ENCODE measurements at places on chromosomes 6 and 20. TPM values are rescaled to one million over a fixed set of nuclear protein-coding genes. Genes with fewer than 3 reads are reported as not detected.

TAGAP gene
- total RNA-seq, result not detected

DNAJC5 gene
- 38.6 TPM for total RNA-seq

MCHR2 gene
- total RNA-seq, result not detected

SLC22A7 gene
- total RNA-seq, result not detected

FERMT1 gene
- total RNA-seq, result not detected

PSORS1C2 gene
- not detected for total RNA-seq

DNA sequence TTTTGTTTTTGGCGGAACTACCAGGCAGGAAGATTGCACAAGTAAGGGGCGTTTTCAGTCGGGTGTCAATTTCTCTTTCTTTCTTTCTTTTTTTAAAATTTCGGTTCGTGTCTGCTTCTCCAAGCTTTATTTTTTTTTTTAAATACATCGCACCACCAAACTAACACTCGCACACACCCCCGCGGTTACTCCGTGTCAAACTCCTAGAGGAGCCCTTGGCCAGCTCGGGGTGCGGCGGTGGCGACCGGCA is 338 bp downstream of the UTRN start:
- no peak for DNase-seq

DNA sequence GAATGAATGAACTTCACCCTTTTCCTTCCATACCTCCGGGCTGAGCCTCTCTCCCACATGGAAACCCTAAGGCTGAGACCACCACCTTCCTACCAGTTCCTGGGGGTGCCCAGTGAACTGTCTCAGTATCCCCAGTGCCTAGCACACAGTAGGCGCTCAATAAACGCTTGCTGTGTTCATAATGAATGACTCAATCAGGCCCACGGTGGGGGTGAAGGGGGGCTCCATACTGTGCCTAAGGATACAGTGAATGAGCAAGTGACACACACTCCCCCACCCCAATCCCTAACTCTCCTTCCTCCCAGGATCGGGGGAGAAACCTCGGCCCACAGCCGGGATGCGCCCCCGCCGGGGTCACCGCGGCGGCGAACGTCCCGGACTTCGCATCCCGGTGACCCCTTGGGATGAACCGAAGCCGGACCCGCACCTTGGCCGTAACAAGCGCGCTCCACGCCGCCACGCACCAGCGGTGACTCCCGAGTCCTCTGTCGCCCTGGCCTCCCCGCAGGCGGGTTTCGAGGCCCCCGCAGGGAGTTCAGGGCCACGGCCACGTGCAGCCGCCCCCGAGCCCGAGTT is 592 bp downstream of the KCNG1 start:
- DNase-seq, result no peak

DNA sequence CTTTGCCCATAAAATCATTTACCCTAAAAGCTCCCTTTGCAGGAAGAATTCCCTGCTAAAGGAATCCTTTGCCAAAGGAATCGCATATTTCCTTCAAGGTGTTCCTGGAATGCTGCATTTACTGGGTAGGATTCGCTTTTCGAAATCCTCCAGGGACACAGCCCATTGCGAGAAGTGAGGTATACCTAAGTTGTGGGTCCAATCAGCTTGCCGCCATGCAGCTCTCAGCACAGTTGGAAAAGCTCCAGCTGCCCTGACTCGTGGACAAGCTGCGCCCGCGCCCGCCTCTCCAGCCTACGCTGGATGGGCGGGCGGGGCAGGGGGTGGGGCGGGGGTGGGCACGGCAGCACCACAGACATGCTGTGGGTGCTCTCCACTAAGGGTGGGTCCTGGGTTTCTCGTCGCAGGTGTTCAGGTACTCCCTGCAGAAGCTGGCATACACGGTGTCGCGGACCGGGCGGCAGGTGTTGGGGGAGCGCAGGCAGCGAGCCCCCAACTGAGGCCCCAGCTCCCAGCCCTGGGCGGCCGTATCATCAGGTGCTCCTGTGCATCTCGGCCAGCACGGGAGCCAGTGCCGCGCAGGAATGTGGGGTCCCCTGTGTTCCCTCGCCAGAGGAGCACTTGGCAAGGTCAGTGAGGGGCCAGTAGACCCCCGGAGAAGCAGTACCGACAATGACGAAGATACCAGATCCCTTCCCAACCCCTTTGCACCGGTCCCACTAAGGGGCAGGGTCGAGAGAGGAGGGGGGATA is 1.4 kb downstream of the NNAT start:
- peak; percentile 70 for DNase-seq

- DNase-seq, result no peak
Observed at GRCh38 chr20:35360033-35360432, 51.7 kb downstream of the UQCC1 start.

- DNase-seq, result no peak
Observed at GRCh38 chr6:156396068-156396771, 381.0 kb upstream of the ARID1B start.

DNA sequence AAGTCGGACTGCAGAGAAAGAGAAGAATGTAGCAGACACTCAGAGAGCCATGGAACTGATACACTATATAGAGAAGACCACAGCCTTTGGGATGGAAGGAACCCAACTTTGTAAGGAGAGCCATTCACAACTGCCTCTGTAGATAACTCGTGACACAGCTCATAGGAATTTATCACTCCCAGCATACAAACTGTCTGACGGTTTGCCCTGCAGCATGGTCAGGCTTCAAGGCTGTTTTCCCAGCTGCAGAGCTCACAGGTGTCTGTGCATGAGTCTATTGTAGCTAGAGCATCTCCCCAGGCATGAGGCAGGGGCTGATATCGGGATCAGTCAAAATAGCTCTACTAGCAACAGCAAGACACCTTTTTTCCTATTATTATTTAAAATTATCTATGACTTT is 130.5 kb upstream of the DTNBP1 start:
- no peak for DNase-seq

DNA sequence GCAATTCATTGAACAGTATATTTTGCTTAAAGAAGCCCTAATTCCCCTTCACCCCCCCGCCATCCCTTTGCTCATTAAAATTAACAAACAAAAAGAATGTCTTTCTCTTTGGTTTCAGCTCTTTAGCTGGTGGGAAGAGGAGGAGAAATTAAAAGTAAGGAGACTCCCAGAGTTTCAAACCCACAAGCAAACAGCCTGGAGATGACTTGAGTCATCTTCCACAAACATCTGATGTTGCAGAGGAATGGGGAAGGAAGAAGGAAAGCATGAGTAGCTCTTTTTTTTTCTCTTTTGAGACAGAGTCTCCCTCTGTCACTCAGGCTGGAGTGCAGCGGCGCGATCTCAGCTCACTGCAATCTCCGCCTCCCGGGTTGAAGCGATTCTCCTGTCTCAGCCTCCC is 189.6 kb downstream of the ADAT2 start:
- DNase-seq, result no peak

DNA sequence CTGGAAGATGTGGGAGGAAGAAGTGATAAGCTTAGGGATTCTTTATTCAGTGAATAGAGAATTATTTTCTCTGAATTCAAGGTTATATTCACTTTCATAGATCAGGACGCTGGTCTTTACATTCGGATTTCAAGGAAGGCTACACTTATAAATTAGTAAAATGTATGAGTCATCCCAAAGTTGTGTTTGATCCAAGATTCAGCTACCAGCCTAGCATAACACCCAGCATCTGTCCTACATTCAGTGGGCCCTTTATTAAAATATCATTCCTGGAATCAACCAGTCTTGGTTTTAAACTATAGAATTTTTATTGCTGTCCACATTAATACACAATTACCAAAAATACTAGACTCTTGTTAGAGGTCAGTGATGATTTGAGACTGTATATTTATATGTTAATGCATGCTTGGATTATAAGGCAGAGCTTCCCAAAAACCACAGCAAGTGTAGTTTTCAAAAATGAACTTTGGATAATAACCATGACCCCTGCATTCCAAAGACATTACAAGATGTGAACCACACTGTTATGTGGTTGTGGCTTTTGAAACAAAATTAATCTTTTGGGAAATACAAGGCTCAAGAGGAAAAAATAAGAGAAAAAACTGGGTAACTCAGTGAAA is 210.7 kb upstream of the CNR1 start:
- DNase-seq, result no peak

DNA sequence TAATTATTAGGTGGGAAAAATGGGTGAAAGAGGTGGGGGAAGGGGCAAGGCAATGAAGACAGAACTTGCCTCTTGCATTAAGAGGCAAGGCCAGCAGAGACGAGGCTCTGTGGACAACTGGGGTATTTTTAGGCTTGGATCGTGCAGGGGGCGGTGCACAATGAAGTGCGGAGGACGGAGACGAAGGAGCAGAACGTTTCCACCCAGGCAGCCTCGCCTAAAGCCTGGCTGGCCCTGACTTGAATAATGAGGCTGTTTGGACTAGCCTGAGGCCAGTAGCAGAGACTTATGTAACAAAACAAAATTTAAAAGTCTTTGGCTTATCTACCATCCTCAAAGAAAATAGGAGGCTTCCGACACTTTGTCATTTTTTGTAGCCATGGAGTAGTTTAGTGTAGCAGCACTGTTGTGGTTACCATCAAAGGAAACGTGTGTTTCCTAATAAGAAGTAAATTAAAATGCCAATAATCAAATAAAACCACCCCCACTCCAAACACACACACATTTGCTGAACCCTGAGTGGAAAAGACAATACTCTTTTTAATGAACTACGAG is 370.0 kb upstream of the CNR1 start:
- no peak for DNase-seq
